Activated CD4-positive, CD25-positive, alpha-beta regulatory T cell treated with anti-CD3 and anti-CD28 coated beads, Interleukin-2, amount 50 U/mL, for 16 hours (primary cell): ENCODE measurements at places on chromosomes 3 and 15.

DNA sequence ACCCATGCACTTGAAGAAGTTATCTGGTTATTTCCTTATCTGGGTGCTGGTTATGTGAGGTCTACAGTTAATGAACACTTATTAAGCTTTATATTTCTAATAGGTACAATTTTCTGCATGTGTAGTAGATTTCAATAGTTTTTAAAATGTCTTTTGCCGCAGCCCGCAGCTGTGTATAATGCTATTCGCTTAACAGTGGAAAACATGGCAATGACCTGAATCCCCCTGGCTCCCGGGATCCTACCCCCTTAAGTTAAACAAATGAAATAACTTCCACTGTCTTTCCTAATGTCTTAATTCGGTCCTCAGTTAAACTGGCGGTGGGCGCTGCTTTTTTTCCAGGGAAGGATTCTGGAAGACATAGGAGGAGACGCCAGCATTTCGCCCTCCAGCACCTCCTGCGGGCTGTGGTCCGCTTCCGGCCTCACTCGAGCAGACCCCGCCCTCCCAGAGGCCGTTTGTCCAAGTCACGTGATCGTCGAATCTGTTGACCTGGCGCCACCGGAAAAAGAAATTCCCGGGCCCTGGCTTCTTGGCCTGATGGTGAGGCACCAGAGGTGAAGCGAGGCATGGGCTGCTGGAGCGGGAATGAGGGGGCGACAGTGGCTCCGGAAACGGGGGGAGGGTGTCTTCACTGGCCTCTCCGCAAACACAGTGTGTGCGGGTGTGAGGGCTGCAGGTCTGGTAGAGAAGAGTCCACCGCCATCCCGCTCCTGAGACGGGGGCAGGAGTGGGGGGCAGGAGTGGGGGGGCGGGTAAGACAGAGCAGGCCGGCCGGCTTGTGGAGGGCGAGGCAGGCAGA lies 45.6 kb upstream of the CSPG4 start:
- peak; percentile 22 for DNase-seq

- no peak for DNase-seq
These were observed 32.4 kb upstream of the SLC6A6 start for GRCh38 chr3:14369675-14370669.

GRCh38 chr3:134087060-134087974 lies 57.6 kb upstream of the SLCO2A1 start:
- no peak for DNase-seq

DNA sequence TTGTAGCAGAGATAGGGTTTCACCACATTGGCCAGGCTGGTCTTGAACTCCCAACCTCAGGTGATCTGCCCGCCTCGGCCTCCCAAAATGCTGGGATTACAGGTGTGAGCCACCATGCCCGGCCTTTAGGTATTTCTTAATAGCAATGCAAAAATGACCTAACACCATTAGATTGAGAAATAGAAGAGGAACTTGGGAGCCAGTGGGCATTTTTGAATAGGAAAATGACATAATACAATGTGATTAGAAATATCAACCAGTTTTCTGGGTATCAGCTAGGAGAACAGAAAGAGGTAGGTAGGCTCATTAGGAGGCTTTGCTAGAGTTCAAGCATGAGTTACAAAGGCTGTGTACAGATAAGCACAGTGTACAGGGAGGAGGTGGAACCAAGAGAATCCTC lies 101.8 kb upstream of the TBC1D5 start:
- no peak for DNase-seq

- no peak for DNase-seq
These were observed 74.7 kb upstream of the THBS1 start for GRCh38 chr15:39506146-39506545.

GRCh38 chr3:129838086-129838485 lies 55.4 kb downstream of the TMCC1 start:
- DNase-seq: no peak
